CD4-positive, alpha-beta T cell treated with Interferon gamma for 1 hour (primary cell): ENCODE measurements at places on chromosomes 5 and 9.

DNA sequence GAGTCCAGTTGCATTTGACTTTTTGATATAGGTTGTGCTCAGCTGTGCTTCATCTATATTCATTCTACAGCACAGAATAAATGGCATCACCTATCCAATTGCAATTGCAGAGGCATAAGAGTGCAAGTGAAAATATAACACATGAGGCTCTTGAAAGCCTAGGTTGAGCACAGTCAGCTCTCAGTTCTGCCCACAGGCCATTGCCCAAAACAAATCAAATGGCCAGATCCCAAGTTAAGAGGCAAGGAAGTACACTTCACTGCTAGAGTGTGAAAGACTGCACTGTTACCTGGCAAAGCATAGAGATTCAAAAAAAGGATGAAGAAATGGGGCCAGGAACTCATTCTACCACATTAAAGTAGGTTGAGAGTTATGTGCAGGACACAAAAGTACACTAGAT is 305.5 kb upstream of the SEMA6A start:
- no peak for DNase-seq

DNA sequence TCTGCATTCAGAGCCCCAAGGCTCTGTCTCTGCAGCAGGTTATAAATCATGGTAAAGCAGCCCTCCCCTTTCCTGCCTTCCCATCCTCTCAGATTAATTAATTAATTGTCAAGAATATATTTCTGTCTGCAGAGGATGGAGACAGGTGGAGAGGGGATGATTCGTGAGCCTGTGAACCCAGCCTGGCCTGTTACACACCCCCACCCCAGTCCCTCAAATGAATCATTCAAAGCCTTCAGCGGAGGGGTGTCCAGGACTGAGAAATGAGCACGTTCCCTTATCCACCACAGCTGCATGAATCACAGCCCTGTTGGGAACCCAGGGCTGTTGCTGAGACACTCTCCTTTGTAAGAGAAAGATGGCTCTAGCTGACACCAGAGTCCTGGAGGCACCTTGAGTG is 56.0 kb downstream of the NIPAL4 start:
- DNase-seq, result no peak

- no peak for DNase-seq
Observed at GRCh38 chr5:126732716-126733115, 44.2 kb upstream of the LMNB1 start.

- DNase-seq, result no peak
Observed at GRCh38 chr9:134872482-134873231, 8.0 kb upstream of the FCN2 start.

- DNase-seq, result no peak
Observed at GRCh38 chr5:54760182-54760935, 225.0 kb downstream of the ESM1 start.

DNA sequence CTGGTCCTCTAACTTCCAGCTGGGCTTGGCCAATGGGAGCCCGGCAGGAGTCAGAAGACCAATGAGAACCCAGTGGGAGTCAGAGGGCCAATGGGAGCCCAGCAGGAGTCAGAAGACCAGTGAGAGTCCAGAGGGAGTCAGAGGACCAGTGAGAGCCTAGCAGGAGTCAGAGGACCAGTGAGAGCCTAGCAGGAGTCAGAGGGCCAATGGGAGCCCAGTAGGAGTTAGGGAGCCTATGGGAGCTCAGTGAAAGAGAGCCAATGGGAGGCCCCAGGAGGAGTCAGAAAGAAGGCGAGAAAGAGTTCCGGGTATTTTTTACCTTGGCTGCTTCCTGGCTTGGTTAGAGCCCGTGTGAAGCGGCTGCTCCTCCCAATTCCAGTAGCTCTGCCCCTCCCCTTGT is 191.0 kb downstream of the GABBR2 start:
- no peak for DNase-seq

DNA sequence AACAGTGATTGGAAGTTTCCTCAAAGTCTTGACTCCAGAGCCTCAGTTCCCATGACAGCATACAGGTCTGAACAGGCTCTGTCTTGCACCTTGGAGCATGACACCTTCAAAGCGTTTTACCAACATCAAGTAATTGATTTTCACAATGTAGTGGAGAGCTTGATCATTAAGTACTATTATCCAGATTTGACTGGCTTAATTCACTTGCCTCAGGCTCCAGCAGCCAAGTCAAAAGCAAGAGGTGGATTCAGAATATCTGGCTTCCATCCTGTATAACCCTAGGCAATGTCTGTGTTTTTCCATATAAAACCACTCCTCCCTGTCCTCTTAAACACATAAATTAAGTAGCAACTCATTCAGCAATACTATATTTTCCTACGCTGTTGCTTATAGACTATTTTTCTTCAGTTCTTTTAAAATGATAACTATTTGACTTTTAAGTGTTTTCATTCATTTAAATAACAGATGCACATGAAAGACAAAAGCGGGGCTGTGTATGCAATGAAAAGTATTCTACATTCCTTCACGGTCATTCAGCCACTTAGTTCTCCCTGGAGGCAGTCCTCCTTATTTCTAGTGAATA is 150.8 kb upstream of the RANBP3L start:
- DNase-seq, result no peak

- no peak for DNase-seq
Observed at GRCh38 chr9:1028501-1029190, 21.5 kb upstream of the DMRT2 start.

DNA sequence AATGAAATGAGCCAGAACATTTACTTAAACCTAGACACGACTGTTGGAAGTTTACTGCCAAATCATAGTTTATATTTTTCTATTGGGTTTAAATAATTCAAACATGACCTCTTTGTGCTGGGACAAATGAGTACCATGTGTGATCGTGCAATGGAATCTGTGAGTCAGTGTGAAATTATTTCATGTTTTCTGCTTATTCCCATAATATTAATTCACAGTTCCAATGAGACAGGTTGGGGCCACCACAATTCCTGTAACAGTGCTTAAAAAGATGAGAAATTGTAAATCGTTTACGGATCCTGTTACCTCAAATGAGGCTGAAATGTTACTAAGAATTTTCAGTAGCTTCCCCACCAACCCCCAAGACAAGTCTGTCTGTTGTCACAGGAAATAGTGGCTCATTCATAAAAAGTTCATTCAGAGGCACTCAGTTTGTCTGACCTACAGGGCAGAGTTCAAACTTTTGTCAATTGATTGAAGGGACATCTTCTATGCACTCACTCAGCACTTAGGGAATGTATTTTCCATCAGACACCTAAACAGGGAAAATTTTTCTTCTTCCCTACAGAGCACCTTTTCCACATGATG is 563.9 kb upstream of the ADAMTS16 start:
- DNase-seq, result no peak

DNA sequence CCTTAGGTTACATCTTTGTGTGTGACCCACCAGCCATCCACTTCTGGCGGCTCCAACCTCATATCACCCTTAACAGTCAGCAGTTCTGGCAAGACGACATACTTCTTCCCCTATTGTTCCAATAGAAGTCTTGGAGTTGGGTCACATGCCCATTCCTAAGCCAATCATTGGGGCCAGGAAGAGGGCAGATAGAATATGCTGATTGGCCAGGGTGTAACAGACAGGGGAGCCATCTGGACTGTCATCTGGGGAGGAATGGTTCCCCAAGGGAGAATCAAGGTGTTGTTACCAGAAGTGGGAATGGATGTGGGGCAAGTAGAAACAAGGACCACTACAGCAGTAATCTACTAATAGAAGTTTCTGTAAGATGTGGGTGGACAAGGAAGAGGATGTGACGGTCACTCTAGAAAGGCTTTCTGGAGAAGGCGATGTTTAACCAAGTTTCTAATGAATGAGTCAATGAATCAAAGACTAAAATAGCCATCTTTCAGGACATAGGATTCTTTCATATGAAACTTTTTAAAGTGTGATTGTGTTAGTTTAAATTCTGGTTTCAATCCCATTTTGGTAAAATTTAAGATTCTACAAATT is 200.4 kb downstream of the ARHGAP26 start:
- DNase-seq, result no peak

DNA sequence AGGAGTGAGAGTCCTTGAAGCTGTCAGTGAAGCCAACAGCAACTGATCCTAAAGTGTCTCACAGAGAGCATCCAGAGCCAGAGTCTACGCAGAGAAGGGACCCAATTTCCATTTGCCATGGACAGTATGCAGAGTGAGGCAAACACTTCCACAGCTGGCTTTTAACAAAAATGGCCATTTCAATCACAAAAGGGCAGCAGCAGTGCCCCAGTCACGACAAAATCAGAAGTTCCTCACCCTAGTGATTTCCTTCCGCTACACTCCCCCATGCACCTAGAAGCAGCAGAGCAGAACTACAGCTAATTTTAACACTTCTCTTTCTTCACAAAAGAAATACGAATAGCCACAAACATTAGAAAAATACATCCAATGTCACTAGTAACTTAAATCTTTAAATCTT is 27.9 kb downstream of the FBXW11 start:
- DNase-seq, result peak; percentile 10

- no peak for DNase-seq
Observed at GRCh38 chr9:87167582-87167981, 220.3 kb upstream of the GAS1 start.

GRCh38 chr5:143495821-143496275 is 92.4 kb upstream of the NR3C1 start:
- DNase-seq, result no peak

DNA sequence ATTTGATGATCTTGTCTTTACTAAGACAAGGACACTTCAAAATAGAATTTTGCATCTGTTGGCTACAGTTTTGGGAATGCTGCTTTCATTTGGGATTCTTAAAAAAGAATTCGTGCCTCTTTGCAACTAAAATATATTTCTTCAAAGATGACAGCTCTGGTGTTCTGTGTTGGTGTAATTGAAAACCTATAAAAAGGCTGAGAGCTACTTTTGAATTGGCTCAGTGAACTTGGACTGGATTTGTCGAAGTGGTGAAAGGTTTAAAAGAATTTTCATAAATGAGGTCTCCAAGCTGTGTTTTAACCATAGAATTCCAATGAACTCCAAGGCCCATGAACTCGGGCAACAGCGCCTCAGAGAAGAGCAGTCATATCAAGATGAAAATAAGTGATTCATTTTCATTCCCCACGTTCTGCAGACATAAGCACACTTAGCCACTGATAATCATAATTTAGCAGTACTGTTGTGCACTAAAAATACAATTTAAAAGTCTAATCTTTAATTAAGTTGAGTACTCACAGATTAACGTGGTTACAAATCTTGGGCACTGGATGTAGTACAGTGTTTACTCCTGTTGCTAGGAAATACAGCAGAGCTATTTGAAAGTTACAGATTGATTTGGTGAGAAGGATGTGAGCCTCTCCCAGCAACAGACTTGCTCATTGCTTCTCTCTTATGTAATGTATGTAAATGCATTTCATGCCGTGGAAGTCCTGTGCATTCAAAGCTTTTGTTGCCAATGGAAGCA is 10.9 kb downstream of the SNCAIP start:
- no peak for DNase-seq

DNA sequence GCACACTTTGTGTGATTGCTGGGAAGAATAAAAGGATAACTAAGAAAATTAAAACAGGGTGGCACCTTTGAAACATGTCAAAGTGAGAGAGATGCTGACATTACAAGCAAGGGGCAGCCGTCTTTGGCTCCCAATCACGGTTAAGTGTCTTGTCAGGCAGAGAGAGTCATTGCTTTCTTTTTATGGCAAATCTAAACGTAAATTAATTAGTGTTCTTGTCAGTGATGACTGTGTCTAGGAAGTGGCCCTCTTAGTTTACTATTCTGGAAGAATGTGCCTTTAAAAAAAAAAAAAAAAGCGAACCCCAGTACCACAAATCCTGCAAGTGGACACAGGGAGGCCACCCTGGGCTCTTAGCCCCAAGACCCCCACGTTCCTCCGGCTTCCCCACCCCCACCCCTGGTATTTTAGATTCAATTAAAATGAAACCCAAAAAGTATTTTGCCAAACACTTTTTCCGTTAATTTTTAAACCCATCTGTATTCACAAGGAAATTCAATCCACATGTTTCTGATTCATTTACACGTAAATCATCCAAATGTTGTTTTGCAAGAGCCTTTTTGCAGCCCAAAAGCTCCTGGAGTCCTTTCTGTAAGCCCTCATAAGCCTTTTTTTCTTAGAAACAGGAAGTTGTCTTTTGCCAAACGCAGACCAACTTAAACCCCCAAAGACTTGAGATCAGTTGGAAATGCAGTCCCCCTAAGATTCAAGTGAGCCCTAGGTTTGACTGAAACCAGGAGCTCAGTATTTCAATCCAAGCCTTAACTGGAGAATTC is 399.3 kb downstream of the EBF1 start:
- no peak for DNase-seq

DNA sequence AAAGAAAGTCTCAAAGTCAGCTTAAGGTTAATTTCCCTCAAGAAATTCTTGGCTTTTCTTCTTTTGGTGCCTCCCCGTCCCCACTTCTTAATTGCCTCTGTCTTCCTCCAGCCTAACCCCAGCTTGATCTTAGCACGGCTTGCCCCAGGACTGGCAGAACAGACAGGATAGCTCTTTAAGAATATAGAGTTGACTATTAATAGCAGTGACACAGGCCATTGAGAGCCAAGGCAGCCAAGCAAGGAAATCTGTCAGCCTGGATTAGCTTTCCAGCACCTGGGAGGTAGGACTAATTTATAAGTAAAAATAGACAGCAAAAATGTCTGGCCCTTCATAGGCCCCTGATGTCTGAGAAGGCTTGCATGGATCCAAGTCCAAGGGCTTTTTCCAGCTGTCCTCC is 384.6 kb upstream of the SLC30A5 start:
- no peak for DNase-seq

DNA sequence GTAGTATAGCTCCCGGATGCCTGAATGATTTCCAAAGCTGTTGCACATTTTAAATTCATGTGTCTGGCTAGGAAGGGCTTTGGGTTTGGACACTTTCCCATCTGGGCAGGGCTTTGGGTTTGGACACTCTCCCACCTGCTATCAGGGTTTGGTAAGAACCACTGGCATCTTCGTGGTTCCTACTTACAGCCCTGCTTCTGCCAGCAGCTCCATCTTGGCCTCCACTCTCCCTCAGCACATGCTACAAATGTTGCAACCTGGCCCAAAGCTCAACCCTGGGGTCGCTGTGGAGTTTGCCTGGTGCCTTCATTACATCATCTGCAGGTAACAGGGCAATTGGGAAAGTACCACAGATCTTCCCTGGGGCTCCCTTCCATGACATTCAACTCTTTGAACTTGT is 3.5 kb downstream of the TMCO6 start:
- DNase-seq, result no peak

GRCh38 chr5:15133456-15133965 is 261.9 kb upstream of the ANKH start:
- no peak for DNase-seq

DNA sequence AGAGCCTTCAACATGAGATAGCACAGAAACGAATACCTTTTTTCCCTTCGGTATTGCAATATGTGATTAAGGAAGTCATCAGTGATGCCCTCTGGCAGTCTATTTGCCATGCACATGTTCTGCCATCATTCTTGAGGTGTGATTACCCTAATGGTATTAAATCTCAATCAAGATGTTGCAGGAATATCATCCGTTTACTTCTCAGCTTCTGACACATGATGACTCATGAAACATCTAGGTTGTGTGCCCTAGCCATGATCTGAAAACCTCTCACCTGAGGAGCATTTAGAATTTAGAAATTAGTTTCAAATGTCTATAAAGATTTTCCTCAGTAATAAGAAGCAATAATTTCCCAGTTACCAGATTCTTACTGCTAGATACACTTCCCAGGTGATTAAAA is 209.1 kb downstream of the ADGRV1 start:
- no peak for DNase-seq
